RWPE1 (cell line): ENCODE measurements at places on chromosomes 3 and 15.

- no peak for DNase-seq
Observed at GRCh38 chr3:153339065-153339464, 177.0 kb downstream of the RAP2B start.

- no peak for DNase-seq
Observed at GRCh38 chr3:188207941-188208515, 54.1 kb downstream of the LPP start.

DNA sequence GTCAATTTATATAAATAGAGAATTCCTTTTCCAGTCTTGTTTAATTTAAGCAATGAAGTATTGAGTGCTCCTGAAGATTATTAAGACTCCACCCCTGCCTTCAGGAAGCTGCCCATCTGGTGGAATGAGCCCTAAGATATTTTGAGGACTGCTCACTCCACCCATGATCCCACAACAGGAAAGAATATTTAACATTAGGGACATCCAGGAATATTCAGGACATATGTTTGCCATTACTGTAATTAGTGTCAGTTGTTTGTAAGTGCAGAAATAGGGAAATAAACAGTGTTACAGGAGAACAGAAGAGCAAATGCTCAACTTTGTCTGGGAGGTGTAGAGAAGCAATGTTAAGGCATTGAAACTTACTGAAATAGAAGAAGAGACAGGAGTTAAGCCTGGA, 375.0 kb downstream of the ROBO2 start:
- DNase-seq: no peak

DNA sequence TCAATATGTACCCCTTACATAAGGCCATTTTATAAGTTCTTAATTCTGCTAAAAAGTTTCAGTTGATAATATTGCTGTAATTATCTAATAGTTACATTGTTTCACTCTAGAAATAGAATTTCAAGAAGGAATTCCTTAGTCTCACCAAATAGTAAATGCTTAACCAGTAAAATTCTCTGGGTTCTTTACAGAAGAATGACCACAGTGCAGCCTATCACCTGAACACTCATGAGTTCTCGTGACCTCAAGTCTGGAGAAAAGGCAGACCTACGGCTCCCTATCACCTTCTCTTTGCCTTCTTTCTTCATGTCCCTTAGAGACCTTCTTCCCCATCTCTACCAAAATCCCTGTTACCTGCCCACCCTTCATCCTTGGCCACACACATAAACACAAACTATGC, 30.9 kb downstream of the CCDC191 start:
- DNase-seq: no peak

DNA sequence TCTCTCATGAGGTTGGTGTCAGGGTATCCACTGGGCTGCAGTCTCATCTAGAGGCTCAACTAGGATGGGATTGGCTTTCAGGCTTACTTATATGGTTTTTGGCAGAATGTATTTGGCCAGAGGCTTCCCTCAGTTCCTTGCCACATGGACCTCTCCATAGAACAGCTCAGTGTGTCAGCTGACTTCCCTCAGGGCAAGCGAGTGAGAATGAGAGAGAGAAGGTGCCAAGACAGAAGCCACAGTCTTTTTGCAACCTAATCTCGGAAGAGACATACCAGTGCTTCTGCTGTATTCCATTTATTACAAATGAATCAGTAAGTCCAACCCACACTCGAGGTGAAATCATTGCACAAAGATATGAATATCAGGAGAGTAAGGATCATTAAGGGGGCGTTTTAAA, 129.2 kb downstream of the CCNL1 start:
- DNase-seq: no peak

DNA sequence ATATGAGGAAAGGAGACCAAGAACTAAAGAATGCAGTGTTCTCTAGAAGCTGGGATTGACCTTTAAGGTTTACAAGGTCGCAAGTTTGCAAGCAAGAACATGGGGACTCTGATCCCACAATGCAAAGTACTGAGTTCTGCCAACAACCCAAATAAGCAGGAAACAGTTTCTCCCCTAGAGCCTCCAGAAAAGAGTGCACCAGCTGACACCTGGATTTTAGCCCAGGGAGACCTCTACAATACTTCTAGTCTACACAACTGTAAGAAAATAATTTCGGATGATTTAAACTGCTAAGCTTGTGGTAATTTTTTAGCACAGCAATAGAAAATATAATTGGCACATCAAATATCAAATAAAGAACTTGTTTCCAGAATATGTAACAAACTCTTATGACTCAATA, 46.4 kb downstream of the EHHADH start:
- DNase-seq: no peak

DNA sequence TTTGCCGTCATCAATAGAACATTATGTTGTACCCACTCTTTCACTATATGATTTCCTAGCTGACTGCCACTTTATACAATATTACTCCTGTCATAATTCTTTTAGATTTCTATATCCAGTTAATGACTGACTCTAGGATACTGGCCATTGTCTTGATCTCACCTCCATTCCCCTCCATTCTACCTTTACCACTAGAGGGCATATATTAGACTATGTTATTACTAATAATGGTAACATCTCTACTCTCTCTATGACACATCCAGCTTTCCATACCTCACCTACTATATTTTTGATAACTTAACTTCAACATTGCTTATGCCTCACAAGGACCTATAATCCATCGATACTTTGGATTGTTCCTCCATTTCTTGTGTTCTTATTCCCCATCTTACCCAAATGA, 31.4 kb upstream of the POU1F1 start:
- DNase-seq: no peak

- no peak for DNase-seq
Observed at GRCh38 chr15:85828874-85829273, 34.1 kb upstream of the KLHL25 start.

GRCh38 chr15:67114846-67115585, 49.6 kb downstream of the SMAD3 start:
- no peak for DNase-seq

DNA sequence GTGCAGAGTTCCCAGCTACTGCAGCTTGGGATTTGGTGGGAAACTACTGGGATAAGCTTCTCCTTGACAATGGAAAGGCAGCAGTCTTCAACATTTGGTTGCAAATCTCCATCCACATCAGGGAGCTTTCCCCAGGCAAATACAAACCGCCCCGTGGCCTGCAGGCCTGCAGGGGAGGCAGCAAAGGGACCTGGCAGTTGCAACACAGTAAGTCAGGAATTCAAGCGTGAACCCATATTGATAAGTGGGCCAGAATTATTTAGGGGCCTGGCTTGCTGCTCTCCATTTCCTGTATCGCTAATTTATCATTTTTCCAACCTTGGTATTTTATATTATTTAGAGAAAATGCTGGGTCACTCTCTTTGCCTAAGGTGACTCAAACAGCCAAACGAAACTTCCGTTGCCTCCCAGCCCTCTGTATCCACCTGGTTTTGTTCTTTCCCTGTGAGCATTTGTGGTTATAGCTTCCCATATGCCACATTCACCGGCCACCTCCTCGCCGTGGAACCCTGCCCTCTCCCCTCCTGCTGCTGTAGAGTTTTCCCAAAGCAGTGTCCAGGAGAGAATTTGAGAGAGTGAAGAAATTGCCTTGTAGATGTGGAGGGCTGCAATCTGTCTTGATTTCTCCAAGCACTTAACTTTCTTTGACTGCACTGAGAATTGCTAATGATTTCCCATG, 34.8 kb downstream of the B3GALNT1 start:
- no peak for DNase-seq

- DNase-seq: peak; percentile 83
Observed at GRCh38 chr3:197718891-197719290, 17.8 kb downstream of the RUBCN start.

- DNase-seq: no peak
Observed at GRCh38 chr3:126995254-126995780, 12.4 kb downstream of the PLXNA1 start.

DNA sequence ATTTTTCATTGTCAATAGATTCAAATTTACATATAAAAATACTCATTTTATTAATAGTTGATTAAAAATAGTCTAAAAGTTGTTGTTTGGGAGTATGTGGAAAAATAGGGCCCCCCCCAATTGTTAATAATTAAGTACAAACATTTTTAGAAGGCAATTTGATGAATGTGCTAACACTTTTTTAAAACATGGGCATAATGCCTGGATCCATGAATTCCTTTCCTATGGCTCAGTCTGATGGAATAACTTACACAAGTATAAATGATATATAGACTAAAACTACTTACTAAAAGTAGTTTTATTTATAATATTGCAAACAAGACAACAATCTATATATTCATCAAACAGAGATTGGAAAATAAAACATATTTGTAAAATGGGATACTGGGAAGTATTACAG, 247.2 kb upstream of the LRRN1 start:
- no peak for DNase-seq

GRCh38 chr3:185199206-185199605, 46.3 kb upstream of the C3orf70 start:
- DNase-seq: no peak

DNA sequence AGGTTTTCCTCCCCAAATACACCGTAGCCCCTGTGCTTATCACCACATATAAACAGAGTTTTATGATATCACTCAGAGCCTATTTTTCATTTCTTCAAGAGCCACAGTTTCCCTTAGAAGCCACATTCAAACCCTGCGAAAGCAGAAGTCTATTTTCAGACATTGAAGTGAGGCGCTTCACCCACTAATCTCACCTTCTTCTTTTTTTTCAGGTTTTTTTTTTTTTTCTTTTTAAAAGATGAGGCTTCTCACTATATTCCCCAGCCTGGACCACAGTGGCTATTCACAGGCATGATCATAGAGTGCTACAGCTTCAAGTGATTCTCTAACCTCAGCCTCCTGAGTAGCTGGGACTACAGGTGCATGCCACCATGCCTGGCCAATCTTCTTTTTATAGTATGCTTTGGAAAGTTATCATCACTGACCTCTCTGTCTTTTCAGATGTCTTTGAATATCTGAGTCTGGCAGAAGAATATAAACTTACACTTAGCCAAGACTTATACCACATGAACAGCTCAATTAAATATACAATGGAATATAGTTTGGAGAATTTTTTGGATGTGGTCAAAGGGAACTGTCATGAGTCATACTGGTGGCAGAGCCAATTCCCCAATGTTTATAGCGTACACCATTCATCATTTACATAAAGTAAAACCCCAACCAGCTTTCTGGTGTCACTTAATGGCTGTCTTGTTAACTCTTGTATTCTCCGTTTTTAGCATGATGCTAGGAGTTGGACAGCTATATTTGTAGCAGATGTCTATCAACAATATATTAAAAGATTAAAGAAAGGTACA, 59.7 kb upstream of the CCDC50 start:
- no peak for DNase-seq

DNA sequence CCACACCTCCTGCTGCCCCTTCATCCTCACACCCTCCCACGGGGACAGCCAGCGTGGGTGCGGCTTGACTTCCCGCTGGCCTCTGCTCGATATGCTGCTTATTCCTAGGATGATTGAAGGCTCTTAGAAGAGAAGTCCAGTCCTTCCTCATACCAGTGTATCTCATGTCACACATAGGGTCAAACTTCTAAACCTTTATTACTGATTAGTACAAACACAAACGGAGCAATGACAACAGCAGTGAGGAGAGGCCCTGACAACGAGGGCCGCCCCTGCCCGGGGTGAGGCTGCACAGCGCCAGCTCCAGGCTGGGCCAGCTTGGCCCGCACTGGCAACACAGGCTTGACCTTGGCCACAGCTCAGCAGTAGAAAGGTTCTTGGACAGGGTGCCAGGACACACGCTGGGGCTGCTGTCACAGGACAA, 3.7 kb downstream of the CIB1 start:
- DNase-seq: no peak

DNA sequence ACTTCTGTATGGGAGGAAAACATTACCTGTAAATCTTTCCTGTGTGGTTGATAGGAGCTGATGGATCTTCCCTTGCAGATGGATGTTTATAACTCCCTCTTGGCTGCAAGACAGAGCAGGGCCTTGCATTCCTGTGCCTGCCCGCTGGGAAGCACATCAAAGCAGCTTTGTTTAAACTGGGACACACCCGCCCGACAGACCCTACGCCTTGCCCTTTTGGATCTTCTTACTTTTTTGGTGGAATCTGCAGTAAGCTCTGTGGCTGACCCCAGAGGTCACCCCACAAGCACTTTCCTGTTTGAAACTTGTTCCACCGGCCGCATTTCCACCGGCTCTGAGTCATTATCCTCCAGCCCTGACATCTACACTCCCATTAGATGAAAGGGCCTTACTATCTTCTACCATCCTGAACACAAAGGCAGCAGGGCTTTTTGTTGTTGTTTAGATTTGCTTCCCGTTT, 244.1 kb upstream of the STT3B start:
- peak; percentile 77 for DNase-seq

DNA sequence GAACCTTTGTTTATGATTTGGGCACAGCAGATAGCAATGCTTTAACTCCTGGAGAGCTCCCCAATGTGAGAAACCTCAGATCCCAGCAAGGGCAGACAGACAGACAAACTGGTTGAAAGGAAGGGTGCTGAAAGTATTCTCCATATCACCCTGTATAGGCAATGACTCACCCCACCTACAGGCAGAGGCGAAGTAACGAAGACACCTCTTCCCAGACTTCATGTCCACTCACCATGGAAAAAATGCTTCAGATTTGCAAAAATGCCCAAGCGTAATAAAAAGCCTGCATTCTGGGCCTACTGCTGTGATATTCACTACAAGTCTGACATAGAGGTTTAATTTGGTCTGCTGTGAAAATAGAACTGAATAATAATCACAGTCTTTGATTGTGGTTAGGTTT, 50.5 kb downstream of the THBS1 start:
- DNase-seq: peak; percentile 79

DNA sequence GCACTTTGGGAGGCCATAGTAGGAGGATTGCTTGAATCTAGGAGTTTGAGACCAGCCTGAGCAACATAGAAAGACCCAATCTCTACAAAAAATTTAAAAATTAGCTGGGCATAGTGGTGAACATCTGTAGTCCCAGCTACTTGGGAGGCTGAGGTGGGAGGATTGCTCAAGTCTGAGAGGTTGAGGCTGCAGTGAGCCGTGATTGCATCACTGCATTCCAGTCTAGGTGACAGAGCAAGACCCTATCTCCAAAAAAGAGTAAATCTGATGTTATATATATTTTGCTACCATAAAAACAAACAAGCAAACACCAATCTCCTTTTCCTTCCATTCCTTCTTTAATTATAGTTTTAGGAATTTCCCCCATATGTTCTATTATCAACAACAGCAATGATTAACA, 74.2 kb upstream of the RNU6-1 start:
- DNase-seq: no peak

DNA sequence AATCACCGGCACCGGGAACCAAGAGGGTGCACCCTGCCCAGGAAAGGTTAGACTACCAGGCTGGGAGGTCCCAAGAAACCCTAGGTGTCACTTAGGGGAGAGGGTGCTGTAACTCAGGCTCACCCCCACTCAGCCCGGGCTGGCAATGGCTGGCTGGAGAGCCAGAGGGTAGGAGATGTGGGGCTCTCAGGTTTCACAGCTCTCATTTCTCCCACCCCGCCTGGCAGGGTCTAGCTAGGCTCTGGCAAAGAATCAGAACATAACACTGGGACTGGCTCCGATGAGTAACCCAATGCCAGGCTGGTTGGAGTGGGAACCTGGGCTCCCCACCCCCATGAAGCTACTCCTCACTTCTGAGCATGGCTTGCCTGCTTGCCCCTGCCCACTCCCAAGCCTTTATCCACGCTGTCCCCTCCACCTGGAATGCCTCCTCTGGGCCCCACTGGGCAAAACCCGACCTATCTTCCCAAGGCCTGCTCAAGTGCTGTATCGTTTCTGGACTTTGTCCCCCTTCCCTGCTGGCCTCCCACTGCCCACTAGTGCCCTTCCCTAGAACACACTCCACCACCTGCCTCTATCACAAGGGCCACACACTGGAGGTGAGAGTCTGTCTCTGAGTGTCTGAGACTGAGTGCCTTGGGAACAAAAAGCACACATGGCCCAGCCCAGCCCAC, 2.0 kb downstream of the CIB2 start:
- peak; percentile 36 for DNase-seq
